ENCODE measurements at places on chromosomes 2 and 18. TPM values are rescaled to one million over a fixed set of nuclear protein-coding genes. Genes with fewer than 3 reads are reported as not detected.

The CCBE1 gene
- 0.81 TPM for total RNA-seq

The TEX44 gene
- not detected for total RNA-seq

The INHA gene
- not detected for total RNA-seq

The REG1B gene
- not detected for total RNA-seq

GRCh38 chr2:25642298-25642697, 31.1 kb downstream of the DTNB start:
- DNase-seq = no peak

- no peak for DNase-seq
Measured at GRCh38 chr2:99987160-99987559, 155.2 kb downstream of the AFF3 start.

DNA sequence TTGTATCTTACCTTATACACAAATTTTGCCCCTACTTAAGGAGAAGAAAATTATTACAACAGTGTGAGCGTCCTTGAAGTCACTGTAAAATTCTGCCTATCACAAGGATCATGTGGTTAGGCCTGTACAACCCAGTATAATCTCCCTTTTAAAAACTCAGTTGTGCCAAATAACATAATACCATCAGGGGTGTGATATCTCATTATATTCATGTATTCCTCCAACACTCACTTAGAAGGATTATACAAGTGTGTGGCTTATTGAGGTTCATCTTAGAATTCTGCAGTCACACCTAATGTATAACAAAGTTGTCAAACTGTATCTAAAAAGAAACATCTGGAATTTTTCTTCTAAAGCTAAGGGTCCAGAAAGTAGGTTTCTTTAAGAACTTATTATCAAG, 998.8 kb upstream of the LRRTM1 start:
- no peak for DNase-seq

GRCh38 chr2:190786404-190787166, 94.0 kb upstream of the GLS start:
- no peak for DNase-seq

DNA sequence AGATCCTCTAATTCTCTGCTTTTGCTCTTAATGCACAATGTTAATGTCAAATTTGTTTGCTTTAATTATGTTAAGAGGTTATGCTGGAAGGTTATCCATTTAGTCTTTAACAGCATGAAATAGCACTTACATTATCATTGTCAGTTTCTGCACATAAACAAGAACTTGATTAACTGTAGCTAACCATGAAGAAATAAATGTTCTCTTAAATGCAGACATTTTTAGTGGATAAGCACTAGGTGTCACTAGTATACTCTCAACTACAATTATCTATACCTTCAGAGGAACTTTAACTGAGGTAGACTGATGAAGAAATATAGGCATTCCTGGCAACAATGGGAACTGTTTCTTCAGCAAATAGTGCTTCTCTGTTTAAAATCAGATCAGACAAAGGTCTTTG, 178.8 kb upstream of the CHST9 start:
- no peak for DNase-seq

DNA sequence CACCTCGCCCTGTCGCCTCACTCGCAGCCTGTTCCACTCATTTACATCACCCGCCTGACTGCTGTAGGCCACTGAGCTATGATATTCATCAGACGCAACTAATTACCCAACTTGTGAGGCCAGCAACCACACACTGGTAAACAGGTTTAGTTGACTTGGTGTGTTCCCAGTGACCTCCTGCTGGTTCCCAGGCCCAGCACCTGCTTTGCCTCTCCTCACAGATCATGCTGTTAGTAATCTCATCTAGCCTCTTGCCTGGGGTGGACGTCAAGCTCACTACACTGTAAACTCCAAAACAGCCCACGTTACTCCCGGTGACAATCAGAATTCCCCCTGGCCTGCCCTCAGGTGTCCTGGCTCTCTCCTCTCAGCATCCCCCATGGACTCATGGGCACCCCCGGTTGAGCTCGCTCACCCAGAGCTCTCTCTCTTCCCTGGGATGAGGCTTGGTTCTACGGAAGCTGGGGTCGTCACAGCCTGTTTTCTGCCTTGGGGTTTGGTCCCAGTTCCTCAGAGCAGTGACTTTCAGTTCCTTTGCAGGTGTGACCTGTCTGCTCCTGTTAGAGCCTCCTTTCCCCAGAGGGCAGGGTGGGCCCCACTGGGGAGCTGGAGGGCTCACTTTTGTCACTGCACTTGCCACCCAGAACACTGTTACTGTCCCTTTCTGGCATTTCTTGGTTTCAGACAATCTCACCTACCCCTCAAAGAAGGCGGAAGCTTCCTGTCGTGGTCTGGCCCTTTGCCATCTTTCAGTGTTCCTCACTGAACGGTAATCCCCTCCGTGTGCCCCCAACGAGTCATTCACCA, 40.3 kb downstream of the INPP5D start:
- peak; percentile 83 for DNase-seq

- DNase-seq = no peak
Measured at GRCh38 chr2:12110074-12110473, 363.6 kb downstream of the LPIN1 start.
